ENCODE measurements at places on chromosomes 1 and 21.

- no peak overlapping the region for H3K4me3 ChIP-seq
- H3K4me1 ChIP-seq = no peaks in the 10 kb centered on the region
- no peaks in the 10 kb centered on the region for H3K27me3 ChIP-seq
- no peaks in the 10 kb centered on the region for H3K36me3 ChIP-seq
- no peak overlapping the region for H3K27ac ChIP-seq
- DNase-seq = no peak
Observed at GRCh38 chr1:98732985-98733781, 71.7 kb downstream of the SNX7 start.

- H3K36me3 ChIP-seq = no peaks in the 10 kb centered on the region
- H3K4me3 ChIP-seq = no peak overlapping the region
- DNase-seq = no peak
- no peaks in the 10 kb centered on the region for H3K27me3 ChIP-seq
- H3K27ac ChIP-seq = no peak overlapping the region
Observed at GRCh38 chr1:88291611-88292354, 392.3 kb upstream of the PKN2 start.

DNA sequence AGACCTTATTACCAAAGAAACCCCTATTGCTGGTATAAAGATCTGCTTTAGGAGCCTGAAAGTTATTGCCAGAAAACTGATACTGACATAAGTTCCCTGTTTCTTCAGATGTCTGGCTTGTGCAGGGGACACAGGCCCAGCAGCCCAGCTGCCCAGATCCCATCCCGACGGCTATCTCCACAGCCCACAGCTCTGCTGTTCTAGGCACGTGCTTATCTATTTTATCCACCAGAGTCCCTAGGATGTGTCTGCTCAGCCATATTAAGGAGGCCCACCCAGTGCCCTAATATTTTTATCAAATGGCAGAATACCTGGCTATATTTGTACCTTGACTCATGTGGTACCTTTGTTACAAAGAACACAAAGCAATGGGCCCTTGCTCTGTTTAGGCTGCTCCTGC is 58.9 kb downstream of the DDX20 start:
- H3K4me3 ChIP-seq = no peak overlapping the region
- DNase-seq = no peak
- H3K27me3 ChIP-seq = no peaks in the 10 kb centered on the region
- H3K36me3 ChIP-seq = no peaks in the 10 kb centered on the region

DNA sequence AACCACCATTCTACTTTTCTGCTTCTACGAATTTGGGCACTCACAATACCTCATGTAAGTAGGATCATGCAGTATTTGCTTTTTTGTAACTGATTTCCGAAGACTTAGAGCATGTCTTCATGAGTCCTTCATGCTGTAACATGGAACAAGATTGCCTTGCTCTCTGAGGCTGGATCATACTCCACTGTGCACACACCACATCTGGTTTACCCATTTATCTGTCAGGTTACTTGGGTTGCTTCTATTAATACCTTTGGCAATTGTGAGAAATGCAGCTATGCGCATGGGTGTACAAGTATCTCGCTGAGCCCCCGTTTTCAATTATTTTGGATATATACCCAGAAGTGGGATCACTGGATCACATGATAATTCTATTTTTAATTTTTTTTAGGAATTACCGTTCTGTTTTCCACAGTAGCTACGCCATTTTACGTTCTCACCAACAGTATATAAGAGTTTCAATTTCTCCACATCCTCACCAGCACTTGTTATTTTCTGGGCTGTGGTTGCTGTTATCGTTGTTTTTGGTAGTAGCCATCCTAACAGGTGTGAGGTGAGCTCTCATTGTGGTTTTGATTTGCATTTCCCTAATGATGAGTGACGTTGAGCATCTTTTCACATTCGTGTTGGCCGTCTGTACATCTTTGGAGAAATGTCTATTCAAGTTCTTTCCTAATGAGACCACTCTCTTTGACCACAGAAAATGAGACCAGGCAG is 10.7 kb upstream of the SLC2A5 start:
- H3K4me1 ChIP-seq = peaks cover 43% of the 10 kb centered on the region
- H3K27ac ChIP-seq = peak overlapping the region; percentile 86
- DNase-seq = peak; percentile 95
- H3K4me3 ChIP-seq = peak overlapping the region; percentile 35
- H3K36me3 ChIP-seq = no peaks in the 10 kb centered on the region

- no peaks in the 10 kb centered on the region for H3K36me3 ChIP-seq
- DNase-seq = no peak
- H3K4me3 ChIP-seq = no peak overlapping the region
- H3K27me3 ChIP-seq = no peaks in the 10 kb centered on the region
Observed at GRCh38 chr1:236073307-236073897, 8.5 kb upstream of the NID1 start.

- H3K36me3 ChIP-seq = no peaks in the 10 kb centered on the region
- H3K27me3 ChIP-seq = no peaks in the 10 kb centered on the region
- H3K4me1 ChIP-seq = peaks cover 15% of the 10 kb centered on the region
- DNase-seq = no peak
Observed at GRCh38 chr1:9316080-9316444, 23.4 kb downstream of the SPSB1 start.

GRCh38 chr1:39450956-39451606 is 40.4 kb upstream of the BMP8A start:
- peaks cover 26% of the 10 kb centered on the region for H3K36me3 ChIP-seq
- no peak overlapping the region for H3K4me3 ChIP-seq
- H3K27ac ChIP-seq = no peak overlapping the region

GRCh38 chr1:25900219-25900618 is 6.0 kb downstream of the STMN1 start:
- H3K27ac ChIP-seq = no peak overlapping the region
- DNase-seq = no peak
- H3K4me1 ChIP-seq = peaks cover 13% of the 10 kb centered on the region
- no peaks in the 10 kb centered on the region for H3K27me3 ChIP-seq

GRCh38 chr21:42974832-42975820 is 764 bp downstream of the PKNOX1 start:
- H3K4me1 ChIP-seq = peaks cover 15% of the 10 kb centered on the region
- H3K4me3 ChIP-seq = peak overlapping the region; percentile 80
- no peaks in the 10 kb centered on the region for H3K36me3 ChIP-seq
- peak overlapping the region; percentile 44 for H3K27ac ChIP-seq
- H3K27me3 ChIP-seq = no peaks in the 10 kb centered on the region

GRCh38 chr1:147647796-147648633 is 22.3 kb downstream of the ACP6 start:
- H3K36me3 ChIP-seq = no peaks in the 10 kb centered on the region
- H3K27me3 ChIP-seq = no peaks in the 10 kb centered on the region
- H3K27ac ChIP-seq = no peak overlapping the region
- no peaks in the 10 kb centered on the region for H3K4me1 ChIP-seq
- no peak overlapping the region for H3K4me3 ChIP-seq

DNA sequence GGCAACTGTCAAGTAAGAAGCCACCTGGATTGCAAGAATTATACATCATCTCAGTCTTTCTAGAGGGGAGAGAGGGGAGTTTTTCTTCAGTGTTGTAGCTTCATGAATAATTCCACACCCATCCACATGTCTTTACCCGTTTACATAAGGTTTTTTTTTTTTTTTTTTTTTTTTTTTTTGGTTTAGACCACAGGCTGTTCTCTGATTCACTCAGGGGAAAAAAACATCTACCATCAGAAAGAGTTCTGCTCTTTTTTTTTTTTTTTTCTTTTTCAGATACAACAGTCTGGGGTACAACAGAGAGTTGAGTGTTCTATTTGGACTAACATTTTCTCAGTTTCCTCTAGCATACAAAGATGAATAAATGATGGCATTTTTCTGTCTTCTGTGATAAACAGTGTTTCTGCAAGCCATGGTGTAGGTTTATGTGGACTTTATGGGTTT is 4.9 kb upstream of the KIF14 start:
- DNase-seq = peak; percentile 80
- no peaks in the 10 kb centered on the region for H3K27me3 ChIP-seq
- peak overlapping the region; percentile 72 for H3K27ac ChIP-seq
- no peaks in the 10 kb centered on the region for H3K36me3 ChIP-seq

DNA sequence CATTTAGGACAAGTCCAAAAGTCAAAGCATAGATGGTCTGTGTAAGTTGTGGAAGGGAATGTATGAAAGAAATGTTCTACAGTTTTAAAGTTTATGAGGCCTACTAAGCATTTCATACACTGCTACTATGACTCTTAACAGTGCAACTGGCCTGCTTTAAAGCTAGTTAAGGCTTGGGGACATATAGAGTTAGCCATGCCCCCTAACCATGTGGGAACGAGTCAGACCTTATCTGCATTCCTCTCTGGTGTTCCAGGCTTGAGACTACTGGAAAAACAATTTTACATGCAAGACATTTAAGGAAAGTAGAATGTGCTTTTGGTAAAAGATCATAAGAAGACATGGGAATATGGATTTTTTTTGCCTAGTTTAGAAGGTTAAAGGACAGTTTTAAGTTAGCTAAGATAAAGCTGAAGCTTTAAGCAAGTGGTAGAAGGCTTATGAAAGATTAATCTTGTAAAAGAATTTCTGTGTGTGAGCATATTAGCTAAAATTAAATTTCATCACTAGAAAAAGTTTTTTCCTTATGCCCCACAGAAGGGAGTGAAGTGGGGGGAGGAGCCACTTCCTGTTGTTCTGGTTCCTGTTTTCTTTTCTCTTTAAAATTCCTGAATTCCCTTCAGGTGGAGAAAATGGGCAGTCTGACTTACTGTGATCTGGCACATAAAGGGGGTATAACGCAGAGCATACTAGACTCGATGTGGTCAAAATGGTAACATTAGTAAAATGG is 8.9 kb upstream of the CD48 start:
- no peak for DNase-seq
- peaks cover 14% of the 10 kb centered on the region for H3K4me1 ChIP-seq

DNA sequence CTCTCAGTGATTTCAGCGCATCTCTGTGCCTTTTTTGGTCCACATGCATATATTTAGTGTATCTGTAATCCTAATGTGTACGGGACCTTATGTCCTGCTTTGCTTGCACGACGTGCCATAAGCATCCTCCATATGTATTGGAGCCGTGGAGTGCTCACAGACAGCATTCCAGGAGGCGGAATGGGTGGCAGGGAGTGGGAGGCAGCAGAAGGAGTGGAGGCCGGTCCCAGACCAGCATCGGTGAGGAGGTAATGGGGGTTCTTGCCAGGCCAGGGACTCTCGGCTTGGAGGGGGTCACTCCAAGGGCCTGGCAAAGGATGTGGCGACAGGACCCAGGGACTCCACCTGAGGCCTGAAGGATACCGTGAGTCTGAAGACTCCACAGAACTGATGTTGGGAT is 185.0 kb downstream of the CAMTA1 start:
- H3K27me3 ChIP-seq = peaks cover 55% of the 10 kb centered on the region
- no peaks in the 10 kb centered on the region for H3K36me3 ChIP-seq
- no peak overlapping the region for H3K27ac ChIP-seq
- no peak overlapping the region for H3K4me3 ChIP-seq

DNA sequence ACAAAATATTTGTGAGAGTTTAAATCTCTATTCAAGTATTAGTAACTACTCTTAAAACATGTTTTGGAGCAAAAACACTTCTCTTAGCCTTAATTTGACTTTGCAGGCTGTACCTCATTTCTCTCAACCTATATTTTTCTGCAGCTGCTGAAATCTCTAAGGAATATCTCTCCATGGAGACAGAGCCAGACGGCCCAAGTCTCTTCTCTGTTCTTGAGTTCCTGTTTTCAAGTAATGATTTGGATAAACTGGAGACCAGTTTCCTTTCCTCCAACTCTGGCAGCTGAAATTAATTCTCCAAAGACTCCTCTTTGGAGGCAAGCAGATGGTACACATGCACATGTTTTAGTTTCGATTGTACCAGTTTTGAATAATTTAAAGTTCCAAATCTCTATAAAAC is 659.7 kb upstream of the NEGR1 start:
- no peak overlapping the region for H3K27ac ChIP-seq
- no peaks in the 10 kb centered on the region for H3K36me3 ChIP-seq
- no peaks in the 10 kb centered on the region for H3K27me3 ChIP-seq
- DNase-seq = no peak

DNA sequence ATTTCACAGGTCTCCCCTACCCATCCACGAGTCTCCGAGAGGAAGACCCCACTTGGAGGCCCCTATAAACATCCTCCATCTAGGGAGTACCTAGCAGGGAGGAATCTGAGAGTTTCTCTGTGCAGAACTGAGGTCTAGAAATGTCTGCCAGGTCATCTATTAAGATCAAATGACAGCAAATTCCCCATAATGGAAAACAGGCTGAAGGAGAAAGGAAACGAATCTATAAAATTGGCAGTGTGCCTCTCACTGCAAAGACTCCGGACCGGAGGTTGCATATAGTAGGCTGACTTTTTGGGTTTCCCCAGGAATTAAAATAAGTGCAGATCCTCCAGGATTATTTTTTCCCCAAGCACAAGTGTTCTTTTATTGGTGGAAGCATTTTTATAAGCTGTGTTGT is 57.7 kb downstream of the NMNAT2 start:
- no peak overlapping the region for H3K4me3 ChIP-seq
- H3K27me3 ChIP-seq = no peaks in the 10 kb centered on the region
- H3K27ac ChIP-seq = no peak overlapping the region
- no peaks in the 10 kb centered on the region for H3K36me3 ChIP-seq
- H3K4me1 ChIP-seq = no peaks in the 10 kb centered on the region

DNA sequence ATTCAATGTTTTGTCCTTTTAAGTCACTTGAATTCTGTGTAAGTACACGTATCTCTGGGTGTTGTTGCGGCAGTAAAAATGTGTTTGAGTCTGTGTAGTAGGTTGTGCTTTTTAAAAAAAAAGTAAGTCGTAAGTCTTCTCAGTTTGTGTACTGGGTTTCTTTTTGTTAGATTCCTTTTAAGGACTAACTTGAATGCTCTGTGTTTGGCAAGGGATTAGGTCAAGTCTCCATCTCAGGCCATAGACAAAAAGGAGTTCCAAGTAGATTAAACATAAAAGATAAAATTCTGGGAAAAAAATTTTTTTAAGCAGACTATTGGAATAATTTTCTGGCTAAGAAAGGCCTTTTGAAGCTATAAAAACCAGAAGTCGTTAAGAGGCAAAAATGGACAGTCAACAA is 113.1 kb downstream of the ATP5PO start:
- H3K27me3 ChIP-seq = no peaks in the 10 kb centered on the region
- DNase-seq = no peak
- H3K27ac ChIP-seq = no peak overlapping the region
- H3K4me3 ChIP-seq = no peak overlapping the region
- no peaks in the 10 kb centered on the region for H3K36me3 ChIP-seq
- peaks cover 14% of the 10 kb centered on the region for H3K4me1 ChIP-seq

DNA sequence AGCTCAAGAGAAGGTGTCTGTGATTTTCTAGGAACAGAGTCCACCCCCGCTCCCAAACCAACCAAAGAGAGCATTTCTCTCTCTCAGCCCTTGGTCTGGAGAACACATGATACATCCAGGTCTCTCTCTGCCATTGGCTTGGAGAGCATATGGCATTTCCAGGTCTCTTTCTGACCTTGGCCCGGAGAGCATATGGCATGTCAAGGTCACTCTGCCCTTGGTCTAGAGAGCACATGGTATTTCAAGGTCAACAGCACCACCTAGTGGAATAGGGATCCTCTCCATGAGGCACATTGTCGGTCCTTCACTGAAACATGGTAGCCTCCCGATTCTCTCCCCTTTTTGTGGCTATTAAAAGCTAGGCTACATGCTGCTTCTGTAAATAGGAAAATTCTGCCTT is 437.7 kb upstream of the OLFM3 start:
- no peak overlapping the region for H3K4me3 ChIP-seq
- no peaks in the 10 kb centered on the region for H3K36me3 ChIP-seq
- no peaks in the 10 kb centered on the region for H3K4me1 ChIP-seq
- H3K27ac ChIP-seq = no peak overlapping the region
- H3K27me3 ChIP-seq = no peaks in the 10 kb centered on the region

GRCh38 chr1:225811622-225812487 is 1.9 kb downstream of the EPHX1 start:
- no peak for DNase-seq
- no peaks in the 10 kb centered on the region for H3K27me3 ChIP-seq
- H3K27ac ChIP-seq = no peak overlapping the region
- no peaks in the 10 kb centered on the region for H3K36me3 ChIP-seq
